ENCODE measurements at places on chromosomes 1 and 21.

GRCh38 chr1:21814981-21815582, 3.0 kb downstream of the LDLRAD2 start:
- no peak for DNase-seq

- DNase-seq: no peak
These were observed 70.3 kb downstream of the DHRS3 start for GRCh38 chr1:12547586-12548225.

DNA sequence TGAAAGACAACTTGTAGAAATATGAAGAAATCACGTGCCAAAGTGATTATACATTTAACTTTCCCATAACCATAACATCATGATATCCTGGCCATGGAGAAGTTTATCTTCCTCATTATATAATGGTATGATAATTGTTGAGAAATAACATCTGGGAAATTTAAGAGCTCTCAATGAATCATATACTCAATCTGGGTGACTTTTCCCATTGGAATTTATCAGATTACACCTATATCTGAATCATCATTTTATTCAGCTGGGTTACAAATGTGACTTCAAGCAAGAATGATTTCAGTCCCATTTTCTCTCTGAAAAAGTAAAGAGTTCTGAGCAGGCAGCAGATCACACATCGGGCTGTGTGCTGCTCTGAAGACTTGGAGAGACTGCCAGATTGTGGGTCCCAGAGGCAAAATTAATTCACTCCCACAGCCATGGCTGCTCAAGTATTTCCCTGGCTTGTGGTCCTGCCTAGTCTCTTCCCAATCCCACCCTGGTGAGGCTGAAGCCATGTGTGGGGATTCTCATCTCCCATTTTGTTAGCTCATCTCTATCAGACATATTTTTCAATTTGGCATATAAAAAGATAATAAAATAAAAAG, 278.0 kb downstream of the MRPL39 start:
- peak; percentile 91 for DNase-seq

DNA sequence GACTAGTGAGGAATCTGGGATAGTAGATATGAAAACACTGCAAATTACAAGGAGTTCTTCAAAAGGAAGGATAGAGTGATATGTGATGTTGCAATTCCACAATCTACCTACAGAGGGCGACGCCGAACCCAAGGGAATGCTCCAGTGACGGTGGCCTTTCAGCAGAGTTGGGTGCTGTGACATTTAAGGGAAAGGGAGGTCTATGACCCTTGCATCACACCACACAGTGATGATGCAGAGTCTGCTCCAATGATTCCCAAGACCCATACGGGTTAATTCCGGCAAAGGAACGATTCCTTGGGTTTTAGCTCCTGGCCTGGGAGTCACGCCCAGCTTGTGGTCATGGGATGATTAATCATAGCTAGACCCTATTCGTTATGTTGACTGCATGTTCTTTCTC, 123.0 kb upstream of the IGSF21 start:
- DNase-seq: peak; percentile 32

DNA sequence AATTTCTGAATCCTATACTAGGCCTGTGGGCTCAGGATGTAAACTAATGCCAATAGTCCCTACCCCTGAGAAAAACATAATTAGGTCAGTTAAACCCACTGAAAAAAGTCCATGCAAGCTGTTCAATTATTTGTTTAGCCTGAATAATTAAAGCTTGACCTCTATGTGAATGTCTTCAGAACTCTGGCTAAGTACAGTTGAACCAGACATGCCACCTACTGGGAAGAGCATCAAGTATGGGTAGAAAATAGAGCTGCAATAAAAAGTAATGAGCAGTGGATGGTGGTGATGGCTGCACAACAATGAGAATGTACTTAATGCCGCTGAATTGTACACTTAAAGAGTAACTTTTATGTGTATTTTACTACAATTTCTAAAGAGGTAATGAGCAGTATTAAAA, 23.6 kb upstream of the SLC19A2 start:
- no peak for DNase-seq

- DNase-seq: no peak
These were observed 7.9 kb downstream of the WASF2 start for GRCh38 chr1:27481994-27482620.

DNA sequence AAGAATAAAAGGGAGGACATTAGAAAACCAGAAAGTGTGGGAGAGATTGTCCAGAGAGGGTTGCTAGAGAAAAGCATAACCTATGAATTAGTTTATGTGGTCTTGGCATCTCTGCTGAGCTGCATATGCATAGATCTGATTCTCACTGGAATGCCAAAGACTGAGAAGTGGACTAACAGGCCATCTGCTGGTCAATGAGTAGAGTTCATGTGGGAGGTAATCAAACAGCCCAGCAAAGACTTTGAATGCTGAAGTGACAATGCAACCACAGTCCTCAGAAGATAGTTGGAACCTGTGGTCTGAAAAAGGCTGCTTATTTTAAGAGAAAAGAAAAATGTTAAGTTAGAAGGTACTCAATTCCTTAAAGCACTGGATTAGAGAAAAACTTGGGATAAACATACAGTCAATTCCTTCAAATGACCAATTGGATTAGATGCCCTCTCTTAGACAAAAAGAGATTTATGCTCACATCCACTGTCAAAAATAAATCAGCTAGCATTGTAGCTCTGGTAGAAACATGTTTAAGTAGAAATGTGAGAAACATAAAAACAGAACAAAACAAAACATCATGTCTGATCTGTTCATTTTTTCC, 382.8 kb downstream of the AMY1C start:
- DNase-seq: peak; percentile 54

DNA sequence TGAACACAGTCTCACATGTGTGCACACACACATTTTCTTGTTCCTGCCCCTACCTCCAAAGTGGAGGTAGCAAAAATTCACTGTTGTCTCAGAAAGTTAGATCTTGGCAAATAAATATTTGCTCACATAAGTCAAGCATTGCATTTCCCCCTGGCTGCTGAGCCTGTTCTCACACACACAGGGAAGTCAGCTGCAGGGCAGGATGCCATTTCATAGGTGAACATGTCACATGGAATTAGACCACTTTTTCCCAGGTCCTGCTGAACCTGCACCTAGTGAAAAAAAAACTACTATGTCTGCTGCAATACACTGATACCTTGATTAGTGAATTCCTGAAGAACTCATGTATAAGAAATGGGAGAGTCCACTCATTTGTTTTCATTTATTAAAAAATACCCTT, 5.3 kb upstream of the CD55 start:
- peak; percentile 94 for DNase-seq

DNA sequence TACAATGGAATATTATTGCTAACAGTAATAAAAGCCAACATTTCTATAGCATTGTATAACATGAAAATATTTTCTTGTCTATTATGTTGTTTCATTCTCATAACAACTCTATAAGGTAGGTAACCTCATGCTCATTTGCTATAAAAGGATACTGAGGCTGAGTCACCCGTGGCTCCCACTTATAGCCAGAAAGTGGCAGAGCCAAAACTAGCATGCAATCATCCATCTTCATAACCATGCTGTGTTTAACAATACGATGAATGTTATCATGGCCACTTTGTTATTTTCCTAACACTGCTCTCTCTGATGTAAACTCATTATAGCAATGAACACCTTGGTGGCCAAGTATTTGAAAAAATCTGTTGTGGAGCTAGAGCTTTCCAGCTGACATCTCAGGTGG, 80.8 kb upstream of the JUN start:
- DNase-seq: no peak

DNA sequence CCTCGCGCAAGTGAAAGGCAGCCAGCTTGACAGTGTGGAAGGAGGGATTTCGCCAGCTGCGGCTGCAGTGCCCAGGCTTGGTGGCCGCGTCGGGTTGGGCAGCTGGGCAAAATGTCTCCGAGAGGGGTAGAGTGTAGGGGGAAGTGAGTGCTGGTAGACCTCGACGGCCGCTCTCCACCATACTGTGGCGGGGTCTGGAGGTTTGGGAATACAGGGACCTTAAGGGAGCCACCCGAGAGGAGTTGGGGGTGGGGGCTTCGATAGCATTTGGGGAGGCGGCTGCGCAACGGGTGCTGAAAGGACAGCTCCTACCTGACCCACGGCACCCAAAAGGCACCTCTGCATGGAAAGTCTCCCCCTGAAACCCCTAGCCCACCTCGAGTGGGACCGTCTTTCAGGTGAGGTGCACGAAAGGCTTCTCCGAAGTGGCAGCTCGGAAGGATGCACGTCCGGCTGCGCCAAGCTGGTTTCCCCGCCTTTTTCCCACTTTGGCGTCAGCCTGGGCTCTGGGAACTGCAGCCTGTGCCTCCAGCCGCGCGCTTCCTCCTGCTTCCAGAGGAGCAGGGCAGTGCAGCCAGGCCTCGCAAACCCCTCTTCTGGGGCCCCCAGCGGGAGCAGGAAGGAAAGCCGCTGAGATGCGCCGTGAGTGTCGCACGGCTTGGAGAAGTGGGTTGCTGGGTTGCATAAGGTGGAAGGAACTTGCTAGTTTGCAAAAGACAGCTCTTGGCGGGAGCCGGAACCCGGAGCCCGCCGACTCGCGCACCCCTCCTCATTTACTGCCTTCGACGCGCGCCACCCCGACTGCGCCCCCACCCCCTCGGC, 531 bp upstream of the HMGN2 start:
- peak; percentile 59 for DNase-seq

DNA sequence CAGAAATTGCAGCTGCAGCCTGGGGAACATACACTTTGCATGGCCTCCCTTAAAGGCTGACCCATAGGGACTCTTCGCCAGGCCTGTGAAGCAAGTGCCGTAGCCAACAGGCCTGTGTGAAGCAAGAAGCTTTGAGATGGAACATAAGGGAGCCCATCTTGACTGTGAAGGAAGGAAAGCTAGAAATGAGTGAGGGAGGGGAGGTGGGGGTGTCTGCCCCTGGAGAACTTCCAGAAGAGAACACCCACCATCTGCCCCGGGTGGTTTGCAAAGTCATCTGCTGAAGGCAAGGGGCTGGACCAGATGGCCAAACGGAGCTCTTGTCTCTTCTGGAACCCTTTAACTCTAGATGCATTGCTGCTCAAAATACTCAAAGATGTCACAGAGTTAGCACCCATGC, 103.3 kb upstream of the GRIK3 start:
- DNase-seq: no peak

DNA sequence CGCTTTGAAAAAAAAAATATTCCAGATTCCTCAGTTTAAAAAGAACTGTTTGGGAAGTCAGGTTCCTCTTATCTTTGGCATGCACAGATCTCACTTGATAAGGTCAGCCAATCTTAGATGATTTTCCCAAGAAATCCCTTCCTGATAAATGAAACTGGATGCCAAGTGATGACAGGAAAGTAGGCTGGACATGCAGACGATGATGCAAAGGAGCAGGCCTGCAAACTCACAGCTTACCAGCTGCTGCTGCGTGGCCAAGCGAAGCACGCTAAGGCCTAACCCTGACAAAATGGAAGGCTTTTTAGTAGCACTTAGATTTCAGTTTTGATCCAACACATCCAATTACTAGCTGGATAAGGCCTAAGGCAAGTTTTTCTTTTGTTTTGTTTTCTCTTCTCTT, 10.1 kb downstream of the TADA1 start:
- DNase-seq: no peak

- peak; percentile 67 for DNase-seq
These were observed 7.5 kb upstream of the CYP4A11 start for GRCh38 chr1:46948629-46949416.

DNA sequence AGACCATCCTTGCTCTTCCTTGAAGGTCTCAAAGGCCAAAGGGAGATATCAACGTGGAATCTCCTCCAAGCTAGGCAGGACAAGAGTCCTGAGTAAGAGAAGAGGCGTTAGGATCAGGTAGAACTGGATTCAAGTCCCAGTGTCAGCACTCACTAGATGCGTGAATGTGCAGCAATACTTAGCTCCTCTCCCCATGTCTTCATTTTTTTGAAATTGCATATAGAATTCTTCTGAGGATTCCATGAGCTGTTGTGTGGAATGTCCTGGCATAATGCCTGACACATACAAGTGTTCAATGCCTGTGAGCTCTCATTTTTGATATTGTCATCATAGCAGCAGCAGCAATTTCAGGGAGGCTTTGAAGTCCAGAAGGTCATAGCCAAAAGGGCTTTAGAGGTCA, 333.2 kb downstream of the KCNH1 start:
- no peak for DNase-seq

DNA sequence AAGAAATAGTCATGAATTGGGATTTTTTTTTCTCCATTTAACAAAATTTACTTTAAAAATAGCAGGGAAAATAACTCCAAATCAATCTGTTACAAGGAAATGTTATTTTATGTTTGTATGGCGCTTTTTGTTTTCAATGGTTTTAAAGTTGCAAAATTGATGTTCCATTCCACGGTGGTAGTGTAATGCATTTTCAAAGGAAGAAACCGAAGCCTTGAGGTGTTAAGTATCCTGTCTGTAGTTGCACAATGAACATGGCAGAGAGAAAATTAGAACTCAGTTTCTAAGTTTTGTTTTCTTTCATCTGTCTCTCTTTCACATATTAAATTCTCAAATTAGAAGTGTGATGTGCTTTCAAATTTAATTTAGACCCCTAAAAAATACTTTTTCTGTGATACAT, 841.8 kb downstream of the USP25 start:
- DNase-seq: no peak

GRCh38 chr1:235650341-235651169, 971 bp upstream of the GNG4 start:
- DNase-seq: no peak

DNA sequence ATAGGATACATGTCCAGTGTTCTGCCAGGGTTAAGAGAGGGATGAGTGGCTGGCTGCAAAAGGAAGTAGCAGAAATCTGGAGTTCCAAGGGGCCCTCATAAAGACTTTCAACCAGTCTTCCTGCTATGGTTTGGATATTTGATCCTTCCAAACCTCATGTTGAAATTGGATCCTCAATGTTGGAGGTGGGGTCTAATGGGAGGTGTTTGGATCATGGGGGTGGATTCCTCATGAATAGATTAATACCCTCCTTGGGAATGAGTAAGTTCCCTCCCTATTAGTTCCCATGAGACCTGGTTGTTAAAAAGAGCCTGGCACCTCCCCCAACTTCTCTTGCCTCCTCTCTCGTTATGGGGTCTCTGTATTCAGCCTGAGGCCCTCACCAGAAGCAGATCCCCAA, 10.1 kb upstream of the GNG12 start:
- peak; percentile 36 for DNase-seq

GRCh38 chr1:184225283-184226099, 161.3 kb upstream of the C1orf21 start:
- DNase-seq: no peak

DNA sequence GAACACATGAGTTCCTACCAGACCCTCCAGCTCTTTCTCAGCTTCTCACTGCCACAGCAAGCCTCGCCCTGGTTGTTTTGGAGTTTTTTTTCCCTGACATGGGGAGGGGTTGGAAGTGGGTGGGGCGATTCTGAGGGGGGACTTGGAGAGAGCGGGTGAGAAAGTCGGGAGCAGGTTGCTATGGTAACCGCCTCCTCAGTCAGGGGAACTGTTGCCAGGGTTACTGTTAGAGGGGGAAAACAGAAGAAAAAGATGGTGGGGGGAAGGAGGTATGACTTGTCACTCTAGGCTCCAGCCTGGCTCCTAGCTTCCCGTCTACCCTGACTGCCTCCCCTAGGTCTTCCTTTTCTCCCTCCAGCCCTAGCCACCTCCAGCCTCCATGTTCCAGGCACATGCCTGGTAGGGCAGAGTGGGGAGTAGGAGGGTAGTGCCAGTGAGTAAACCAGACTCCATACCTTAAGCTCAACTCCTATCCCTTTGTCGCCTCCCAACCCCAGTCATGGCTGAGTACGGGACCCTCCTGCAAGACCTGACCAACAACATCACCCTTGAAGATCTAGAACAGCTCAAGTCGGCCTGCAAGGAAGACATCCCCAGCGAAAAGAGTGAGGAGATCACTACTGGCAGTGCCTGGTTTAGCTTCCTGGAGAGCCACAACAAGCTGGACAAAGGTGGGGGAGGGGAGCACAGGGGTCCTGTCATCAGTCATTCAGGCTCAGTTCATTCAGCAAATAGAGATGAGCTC, 6.0 kb downstream of the PEA15 start:
- DNase-seq: no peak
